ENCODE measurements at places on chromosomes 11 and 22.

- no peak for DNase-seq
Observed at GRCh38 chr11:45365961-45366618, 79.9 kb upstream of the SYT13 start.

DNA sequence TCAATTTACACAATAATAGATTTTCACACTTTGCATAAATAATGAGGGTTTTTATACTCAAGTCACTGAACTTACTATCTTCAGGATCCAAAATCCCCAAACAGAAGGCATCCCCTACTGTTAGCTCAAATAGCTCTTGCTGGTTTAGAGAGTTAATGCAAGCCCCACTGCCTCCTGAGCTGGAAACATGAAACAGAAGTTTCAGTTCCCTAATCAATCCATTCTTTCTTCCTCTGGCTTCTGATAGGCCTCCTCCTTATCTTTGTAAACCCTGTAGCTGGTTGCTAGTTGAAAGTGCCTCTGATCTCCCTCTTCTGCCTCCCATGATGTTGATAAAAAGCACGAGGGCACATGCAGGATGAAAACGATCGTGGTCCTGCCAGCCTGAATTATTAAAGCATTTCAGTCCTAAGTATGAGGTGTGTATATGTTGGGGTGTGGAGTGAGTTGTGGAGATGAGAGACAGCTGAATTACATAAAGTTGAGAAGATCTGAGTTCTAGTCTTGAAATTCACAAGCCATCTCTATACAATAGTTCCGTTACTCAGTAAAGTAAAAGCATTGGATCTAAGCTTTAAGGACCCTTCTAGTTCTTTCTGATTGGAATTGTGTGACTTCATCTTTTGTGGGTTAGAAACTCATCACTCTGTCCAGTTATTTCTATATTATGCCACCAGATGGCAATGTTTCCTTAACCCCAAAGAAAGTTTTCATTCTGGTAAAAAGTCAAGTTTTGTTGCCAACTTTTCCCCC lies 35.0 kb upstream of the EHF start:
- no peak for DNase-seq

DNA sequence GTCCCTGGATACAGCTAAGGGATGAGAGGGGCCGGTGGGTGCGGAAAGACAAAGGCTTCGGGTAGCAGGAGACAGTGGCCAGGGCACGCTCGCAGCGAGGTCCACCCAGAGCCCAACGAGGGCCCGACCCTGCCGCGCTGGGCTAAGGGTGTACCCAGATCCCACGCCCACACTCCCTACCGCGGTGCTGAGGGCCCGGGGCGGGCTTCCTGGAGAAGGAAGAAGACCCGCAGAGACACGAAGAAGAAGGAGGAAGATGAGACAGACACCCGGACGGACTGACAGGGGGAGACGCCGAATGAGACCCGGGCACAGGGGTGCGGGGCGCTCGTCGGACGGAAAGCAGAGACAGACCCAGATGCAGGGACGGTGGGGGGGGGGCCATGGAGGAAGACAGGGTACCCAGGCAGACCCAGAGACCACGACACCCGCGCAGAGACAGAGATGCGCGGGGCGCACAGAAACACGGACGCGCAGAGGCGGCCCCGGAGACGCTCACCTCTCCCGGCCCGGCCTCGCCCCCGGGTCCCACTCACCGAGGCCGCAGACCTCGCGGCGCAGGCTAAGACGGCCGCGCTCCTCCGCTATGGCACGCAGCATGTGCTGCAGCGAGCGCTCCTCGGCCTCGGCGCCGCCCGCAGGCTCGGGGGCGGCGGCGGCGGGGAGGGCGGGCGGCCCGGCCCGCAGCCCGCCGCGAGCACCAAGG lies 437 bp downstream of the KIAA0930 start:
- DNase-seq = peak; percentile 70

DNA sequence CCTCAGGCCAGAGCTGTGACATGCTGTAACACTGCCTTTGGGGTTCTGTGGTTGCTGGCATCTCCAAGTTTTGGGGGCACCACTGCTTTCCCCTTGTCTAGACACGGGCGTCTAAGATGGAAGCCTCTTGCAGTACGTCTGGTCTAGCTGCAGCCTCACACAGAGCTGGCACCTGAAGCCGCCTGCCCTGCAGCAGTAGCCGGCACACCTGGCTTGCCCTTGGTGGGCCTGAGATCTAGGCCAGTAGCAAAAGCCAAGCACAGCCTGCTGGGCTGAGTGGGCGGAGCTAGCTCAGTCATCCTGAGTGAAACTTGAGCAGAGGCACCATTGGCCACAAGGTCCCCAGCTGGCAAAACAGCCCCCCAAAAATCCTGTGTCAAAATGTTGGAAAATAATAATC lies 154.2 kb downstream of the DLG2 start:
- no peak for DNase-seq
